ENCODE measurements at places on chromosomes 6 and 20.

GRCh38 chr6:44454198-44454597, 66.7 kb downstream of the CDC5L start:
- no peak for DNase-seq

GRCh38 chr6:117169781-117170281, 95.5 kb upstream of the VGLL2 start:
- DNase-seq = no peak

DNA sequence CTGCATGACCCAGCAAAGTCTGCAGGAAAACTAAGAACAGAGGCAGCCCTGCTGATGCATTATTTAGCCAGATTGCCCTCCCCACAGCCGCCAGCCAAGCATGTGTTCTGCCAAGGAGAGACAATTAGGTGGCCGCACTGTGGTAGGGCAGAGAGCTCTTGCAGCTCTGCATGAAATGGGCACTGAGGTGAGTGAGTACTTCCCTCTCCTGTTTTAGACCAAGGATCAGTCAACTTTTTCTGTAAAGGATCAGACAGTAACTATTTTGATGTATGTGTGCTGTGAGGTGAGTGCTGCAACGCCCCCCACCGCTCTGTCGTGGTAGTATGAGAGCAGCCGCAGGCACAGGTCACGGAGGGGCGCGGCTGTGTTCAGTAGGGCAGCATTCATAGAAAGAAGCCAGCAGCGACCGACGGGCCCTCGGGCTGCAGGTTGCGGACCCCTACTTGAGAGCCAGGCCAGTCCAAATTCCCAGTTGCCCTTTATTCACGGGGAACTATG, 23.8 kb upstream of the FAM50B start:
- no peak for DNase-seq

DNA sequence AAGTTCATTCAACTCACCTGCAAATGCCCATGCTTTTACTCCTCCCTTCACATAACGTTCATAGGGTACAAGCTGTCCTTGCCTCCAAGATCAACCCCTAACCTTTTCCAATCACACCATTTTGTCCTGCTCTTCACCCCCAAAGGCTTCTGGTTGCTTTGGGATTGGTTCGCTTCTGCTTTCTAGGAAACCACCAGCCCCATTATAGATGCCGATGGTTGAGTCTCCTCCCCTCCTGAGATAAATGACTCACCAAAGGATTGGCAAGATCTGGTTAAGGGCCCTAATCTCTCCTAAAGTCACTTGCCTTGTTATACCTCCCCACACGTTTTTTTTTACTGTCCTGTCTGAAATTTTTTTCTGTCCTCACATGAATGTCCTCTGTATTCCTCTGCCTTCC, 311.4 kb downstream of the HACE1 start:
- no peak for DNase-seq

GRCh38 chr6:94376876-94377275, 957.5 kb upstream of the EPHA7 start:
- no peak for DNase-seq
